Adipocyte (in vitro differentiated cells): ENCODE measurements at places on chromosomes 2 and 18.

GRCh38 chr2:240512666-240513535 is 44.9 kb downstream of the ANKMY1 start:
- no peak for DNase-seq

- DNase-seq, result peak; percentile 53
Observed at GRCh38 chr2:164697688-164698461, 76.6 kb upstream of the GRB14 start.

GRCh38 chr2:227320305-227321094 is 4.6 kb upstream of the MFF start:
- DNase-seq, result no peak

DNA sequence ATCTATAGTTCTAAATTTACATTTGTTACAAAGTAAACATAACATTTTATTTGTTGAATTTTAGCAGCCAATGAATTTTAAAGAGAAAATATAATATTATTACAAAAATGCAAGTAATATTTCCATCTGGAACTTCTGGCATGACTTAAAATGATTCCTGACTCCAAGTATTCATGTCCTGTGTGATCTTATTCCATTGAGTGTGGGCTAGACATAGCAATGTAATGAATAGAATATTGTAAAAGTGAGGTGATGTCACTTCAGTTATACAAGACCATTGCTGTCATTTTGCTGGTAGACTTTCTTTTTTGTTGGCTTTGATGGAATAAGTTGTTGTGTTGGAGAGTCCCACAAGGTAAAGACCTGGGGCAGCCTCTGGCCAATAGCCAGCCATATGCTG is 912.2 kb upstream of the PIK3C3 start:
- DNase-seq, result no peak

- DNase-seq, result no peak
Observed at GRCh38 chr18:73696171-73696570, 451.5 kb downstream of the FBXO15 start.

DNA sequence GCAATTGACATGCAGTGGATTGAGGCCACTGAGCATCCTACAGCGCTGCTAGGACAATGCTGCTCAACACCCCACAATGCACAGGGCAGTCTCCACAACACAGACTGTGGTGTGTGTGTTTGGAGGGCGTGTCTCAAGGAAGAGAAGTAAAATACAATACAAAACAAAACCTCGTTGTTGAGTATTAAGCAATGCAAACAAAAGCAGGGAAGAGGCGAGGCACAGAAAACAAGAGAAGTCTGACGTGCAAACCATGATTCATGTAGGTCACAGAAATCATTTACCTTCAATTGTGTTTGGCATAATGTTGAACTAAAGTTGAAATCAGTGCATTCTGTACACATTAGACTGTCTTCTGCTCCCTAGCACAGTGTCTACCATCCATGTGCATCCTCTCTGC is 260.9 kb downstream of the PHLPP1 start:
- no peak for DNase-seq

DNA sequence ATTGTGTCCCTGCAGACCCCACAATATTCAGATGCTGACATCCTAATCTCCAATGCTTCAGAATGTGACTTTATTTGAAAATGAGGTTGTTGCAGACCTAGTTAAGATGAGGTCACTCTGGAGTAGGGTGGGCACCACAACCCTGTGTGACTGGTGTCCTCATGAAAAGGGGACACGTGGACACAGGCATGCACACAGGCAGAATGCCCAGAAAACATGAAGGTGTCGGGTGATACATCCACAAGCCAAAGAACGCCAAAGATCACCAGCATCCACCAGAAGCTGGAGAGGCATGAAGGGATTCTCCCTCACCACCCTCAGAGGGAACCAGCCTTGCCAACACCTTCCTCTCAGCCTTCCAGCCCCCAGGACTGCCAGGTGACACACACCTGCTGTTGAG is 69.3 kb downstream of the AFF3 start:
- no peak for DNase-seq

- DNase-seq, result no peak
Observed at GRCh38 chr2:168736649-168737445, 65.6 kb upstream of the NOSTRIN start.

DNA sequence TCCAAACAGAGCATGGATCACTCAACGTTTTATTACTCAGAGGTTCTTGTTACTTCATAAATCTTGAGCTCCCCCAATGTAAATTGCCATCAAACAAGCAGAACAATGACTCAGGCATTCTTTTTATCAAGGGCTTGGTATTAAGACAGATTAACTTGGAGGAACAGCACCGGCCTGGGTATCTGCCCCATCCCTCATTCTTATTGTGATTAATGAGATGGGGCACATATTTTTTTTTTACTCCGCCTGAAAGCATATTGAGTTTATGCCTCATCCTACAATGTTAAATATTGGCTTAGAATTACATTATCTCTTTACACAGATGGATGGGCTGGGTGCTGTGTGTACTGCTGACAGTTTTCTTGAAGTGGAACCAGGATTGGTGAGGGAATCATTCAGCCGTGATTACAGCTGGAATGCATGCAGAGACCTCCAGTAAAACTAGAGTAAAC is 387.3 kb downstream of the CLIP4 start:
- peak; percentile 24 for DNase-seq

DNA sequence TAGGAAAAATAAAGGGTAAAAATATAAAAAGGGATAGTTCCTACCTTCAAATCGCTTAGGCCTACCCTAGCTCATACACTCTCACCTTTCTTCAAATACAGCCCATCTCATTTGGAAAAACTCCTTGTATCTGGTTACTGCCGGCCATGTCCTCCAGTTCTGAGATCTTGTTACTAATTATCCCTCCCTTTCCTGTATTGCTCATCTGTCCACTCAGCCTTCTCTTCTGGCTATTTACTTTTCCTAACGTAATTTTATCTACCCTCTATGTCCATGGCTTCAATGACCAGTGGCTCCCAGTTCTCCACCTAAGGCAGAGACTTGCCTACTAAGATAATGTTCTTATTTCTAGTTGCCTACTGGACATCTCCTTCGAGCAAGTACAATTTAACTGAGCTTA is 342.9 kb upstream of the ACVR2A start:
- DNase-seq, result no peak
